NCI-H748 treated with DMSO at 0.1 percent for 48 hours (cell line): ENCODE measurements at places on chromosomes 3 and 15.

DNA sequence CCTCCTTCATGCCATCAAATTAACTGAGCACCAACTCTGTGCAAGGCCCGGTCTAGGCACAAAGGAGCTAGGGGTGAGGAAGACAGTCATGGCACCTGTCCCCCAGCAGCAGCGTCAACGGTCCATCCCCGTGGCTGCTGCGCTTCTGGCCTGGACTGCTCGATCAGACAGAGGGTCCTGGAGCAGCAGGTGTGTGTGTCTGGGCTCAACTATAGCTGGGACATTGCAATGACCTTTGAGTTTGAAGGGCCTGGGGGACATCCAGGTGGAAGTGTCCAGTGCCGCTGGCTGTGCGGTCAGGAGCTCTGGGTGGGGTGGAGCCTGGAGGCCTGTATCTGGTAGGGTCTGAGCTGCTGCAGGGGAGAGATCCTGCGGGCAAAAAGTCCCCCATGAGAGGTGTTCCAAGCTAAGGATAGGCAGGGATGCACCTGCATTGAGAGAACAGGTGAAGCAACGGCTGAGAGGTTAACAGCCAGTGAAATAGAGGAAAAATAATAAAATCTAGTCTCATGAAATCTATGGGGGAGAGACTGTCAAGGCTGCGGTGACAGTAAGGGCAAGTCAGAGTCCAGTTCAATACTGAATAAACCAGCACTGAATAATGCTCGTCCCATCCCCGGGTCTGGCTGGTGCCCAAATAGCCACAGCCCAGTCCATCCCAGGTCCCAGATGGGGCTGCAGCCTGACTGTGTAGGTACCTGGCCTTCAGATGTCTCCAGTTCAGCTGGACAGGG is 25.4 kb upstream of the SLC41A3 start:
- no peak for DNase-seq

- DNase-seq = no peak
Measured at GRCh38 chr15:81225161-81225671, 28.5 kb downstream of the IL16 start.

GRCh38 chr3:66354001-66354400 is 133.2 kb downstream of the SLC25A26 start:
- no peak for DNase-seq

- DNase-seq = no peak
Measured at GRCh38 chr3:127165036-127165435, 27.9 kb upstream of the PRR23E start.

GRCh38 chr15:63212050-63213004 is 22.9 kb downstream of the RAB8B start:
- no peak for DNase-seq

DNA sequence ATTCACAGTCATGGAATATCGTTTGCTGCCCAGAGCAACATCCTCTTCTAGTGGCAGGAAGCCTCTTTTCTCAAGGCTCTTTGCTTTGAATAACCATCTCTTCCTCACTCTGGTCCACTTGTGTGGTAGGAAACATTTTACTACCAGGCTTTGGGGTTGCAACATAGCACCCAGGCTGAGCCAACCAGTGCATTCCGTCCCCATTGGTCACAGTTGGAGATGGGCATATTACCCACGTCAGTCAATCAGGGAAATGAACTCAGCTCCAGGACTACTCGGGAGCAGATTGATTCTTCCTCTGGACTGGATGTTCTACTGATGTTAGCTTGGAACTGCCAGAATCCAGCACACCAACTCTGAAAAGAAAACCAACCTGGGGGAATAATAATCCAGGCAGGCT is 4.2 kb upstream of the PEX5L start:
- DNase-seq = no peak

- no peak for DNase-seq
Measured at GRCh38 chr3:175287361-175287963, 428.3 kb downstream of the NAALADL2 start.

- DNase-seq = no peak
Measured at GRCh38 chr3:57446318-57446841, 97.8 kb downstream of the DNAH12 start.
